ENCODE measurements at places on chromosomes 5 and 9.

- peak; percentile 20 for DNase-seq
Observed at GRCh38 chr5:88142886-88143692, 125.6 kb downstream of the TMEM161B start.

DNA sequence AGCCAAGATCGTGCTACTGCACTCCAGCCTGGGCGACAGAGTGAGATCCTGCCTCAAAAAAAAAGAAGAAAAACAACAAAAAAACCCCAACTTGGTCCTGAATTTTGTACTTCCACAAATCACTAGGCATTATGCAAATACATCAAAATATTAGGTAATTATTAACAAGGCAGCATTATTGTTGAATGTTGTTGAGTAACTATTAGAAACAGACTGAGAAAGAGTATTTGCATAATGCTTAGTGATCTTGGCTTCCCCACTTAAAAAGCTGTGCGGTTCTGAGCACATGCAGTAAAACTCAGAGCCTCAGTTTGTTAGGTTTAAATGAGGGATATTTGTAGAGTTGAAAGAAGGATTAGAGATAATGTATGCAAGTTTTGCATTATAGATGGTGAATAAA, 64.2 kb downstream of the SCAMP1 start:
- no peak for DNase-seq

DNA sequence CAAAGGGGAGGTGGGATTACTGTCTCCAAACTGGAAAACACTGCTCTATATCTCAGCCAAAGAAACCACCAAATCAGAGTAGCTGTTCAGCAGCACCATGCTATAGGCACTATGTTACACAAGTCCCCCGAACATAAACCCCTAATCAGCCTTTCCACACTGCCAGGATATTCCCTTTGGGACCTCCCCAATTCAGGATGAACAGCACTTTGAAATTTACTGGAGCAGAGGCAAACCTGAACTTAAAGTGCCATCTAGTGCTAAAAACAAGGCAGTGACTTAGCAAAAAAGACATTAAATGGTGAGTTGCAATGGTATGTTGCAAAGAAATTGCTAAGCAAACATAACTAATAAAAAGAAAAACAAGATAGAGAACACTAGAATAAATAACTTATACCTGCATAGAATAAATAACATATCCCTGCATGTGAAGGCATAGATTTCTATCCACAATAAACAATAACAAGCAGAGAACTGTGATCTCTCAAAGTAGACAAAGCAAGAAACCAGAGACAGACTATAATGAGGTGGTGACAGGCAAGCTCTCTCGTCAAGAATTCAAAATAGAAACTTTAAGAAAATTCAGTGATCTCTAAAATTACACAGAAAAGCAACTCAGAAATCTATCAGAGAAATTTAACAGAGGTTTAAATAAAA, 584.4 kb upstream of the ACO1 start:
- DNase-seq, result peak; percentile 53

GRCh38 chr5:16712620-16713019, 95.8 kb upstream of the RETREG1 start:
- no peak for DNase-seq

GRCh38 chr5:39424736-39425637, at the start of gene DAB2:
Gene DAB2, minus strand, starts transcription at chr5:39424980. Its CDS starts 30,660 bp downstream, at chr5:39394320.
- DNase-seq, result peak; percentile 89

DNA sequence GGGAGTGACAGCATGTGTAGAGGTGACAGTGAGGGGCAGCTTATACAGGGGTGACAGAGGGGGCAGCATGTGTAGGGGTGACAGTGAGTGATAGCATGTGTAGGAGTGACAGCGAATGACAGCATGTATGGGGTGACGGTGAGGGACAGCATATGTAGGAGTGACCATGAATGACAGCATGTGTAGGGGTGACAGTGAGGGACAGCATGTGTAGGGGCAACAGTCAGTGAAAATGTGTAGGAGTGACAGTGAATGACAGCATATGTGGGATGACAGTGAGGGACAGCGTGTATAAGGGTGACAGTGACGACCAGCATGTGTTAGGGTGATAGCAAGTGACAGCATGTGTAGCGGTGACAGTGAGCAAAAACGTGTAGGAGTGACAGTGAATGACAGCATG, 9.4 kb upstream of the GAPT start:
- no peak for DNase-seq

GRCh38 chr9:18849270-18849669, 183.7 kb downstream of the SAXO1 start:
- no peak for DNase-seq

- no peak for DNase-seq
Observed at GRCh38 chr5:171745602-171746001, 40.0 kb upstream of the SMIM23 start.

DNA sequence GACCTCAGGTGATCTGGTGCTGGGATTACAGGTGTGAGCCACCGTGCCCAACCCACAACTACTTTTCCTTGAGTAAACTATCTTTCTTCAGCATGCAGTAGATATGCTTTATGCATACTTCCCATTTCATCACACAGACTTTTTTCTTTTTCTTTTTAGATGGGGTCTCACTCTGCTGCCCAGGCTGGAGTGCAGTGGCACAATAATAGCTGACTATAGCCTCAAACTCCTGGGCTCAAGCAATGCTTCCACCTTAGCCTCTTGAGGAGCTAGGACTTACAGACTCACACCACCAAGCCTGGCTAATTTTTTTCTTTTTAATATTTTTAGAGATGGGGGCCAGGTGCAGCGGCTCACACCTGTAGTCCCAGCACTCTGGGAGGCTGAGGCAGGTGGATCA, 22.8 kb downstream of the PPP6C start:
- DNase-seq, result no peak

DNA sequence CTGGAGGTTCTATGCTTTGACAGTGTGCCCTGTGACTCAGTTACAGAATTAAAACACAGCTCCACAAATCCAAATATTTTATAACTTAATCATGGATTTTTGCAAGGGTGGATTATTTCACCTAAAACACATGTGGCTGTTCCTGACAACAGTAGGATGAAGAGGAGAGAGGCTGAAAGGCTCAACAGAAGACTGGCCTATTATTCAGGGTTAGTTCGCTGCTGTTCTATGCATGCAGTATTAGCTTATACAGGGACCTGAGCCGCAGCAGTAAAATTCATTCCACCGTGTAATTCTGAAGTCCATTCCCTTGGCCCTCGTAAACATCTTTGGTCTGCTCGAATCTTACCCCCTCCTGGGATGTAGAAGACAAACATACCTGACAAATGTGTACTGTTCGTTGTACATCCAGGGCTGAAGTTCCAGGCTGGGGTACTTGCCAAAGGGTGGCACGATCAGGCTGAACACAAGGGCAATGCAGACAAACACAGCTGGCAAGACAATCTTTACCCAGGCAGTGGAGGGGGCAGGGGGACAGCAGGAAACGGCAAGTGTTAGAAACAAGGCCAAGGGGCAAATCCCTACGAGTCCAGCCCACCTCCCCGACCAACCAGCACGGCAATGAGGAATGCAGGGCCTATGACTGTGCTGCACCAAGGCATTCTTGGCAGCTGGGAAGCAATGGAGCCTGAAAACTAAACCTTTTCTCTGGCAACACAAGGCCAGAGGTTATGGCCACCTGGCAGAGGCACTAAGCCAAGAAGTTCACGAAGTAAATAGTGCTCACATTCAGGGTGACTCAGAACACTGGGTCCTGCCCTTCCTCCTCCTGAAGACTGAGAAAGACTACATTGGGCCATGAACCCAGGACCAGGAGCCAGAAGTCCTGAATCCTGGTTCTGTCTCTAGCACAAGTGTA, 46.8 kb downstream of the NIPSNAP3B start:
- no peak for DNase-seq
